ENCODE measurements at places on chromosomes 5 and 9. TPM values are rescaled to one million over a fixed set of nuclear protein-coding genes. Genes with fewer than 3 reads are reported as not detected.

DNA sequence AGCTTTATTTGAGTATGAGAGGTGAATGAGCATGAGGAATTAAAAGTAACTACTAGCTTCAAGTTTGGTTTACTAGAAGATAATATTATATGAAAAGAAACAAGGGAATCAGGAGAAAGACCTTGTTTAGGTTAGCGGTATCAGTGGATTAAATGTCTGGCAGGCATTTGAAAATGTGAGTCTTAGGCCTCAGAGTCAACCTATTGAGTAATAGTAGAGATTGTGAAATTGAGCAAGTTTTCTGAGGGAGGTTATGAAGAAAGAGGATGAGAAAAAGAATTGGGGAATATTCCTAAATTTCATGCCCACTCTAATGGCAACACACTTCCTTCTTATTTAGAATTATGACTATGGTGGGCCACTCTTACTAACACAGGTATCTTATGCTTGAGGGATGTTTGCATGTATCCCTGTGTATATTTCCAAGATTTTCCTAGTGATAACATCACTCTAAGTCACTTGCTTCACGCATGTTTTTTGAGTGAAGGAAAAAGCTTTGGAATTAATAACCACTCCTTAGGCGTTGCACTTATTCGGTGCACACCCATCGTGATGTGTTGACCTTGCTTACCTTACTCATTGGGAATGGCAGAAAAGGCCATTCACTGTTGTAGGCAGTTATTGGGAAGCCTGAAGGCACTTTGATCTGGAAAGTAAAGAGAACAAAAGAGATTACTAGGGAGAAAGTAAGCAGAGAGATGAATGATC is 8.2 kb upstream of the ELL2 start:
- no peak for DNase-seq

GRCh38 chr5:83377131-83377865 is 94.2 kb upstream of the VCAN start:
- DNase-seq, result no peak

- DNase-seq, result no peak
These were observed 134.1 kb downstream of the PAPPA start for GRCh38 chr9:116287721-116288120.

GRCh38 chr9:130598188-130598587 is 18.8 kb downstream of the FUBP3 start:
- no peak for DNase-seq

The ERAP2 gene
- 28.6 TPM for total RNA-seq

GRCh38 chr5:56402266-56403220 is 169.4 kb upstream of the ANKRD55 start:
- DNase-seq, result no peak

- no peak for DNase-seq
These were observed 18.1 kb downstream of the C6 start for GRCh38 chr5:41195228-41195627.

The PCDHGB4 gene
- total RNA-seq, result 3.4 TPM

The FRRS1L gene
- total RNA-seq, result not detected

- DNase-seq, result no peak
These were observed 9.6 kb upstream of the FSD1L start for GRCh38 chr9:105438141-105438806.

- DNase-seq, result no peak
These were observed 32.0 kb upstream of the MSX2 start for GRCh38 chr5:174692381-174692780.

DNA sequence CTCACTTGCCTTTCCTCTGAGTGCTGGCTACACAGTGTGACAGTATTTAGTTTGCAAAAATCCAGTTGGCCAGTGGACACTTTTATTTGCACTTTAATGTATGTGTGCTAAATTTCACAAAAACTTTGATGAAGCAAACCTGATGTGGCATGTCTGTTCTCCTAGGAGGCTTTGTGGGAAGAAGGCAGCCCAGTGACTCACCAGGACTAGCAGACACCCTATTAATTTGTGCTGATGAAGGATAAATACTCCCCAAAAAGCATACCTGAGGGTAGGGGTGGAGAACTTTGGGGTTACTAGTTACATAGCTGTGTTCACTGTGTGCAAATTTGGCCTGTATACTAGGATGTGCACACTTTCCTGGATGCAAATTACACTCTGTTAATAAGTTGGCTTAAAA is 39.3 kb upstream of the IPPK start:
- DNase-seq, result no peak

The OTP gene
- total RNA-seq, result not detected

All from left lung (tissue), 14 donors.